Bronchus fibroblast of lung (primary cell): ENCODE measurements at places on chromosomes 2 and 18. TPM values are rescaled to one million over a fixed set of nuclear protein-coding genes. Genes with fewer than 3 reads are reported as not detected.

Gene HAUS1
- total RNA-seq = 52.8 and 59.2 TPM in 2 replicates

Gene TFCP2L1
- total RNA-seq = under 0.01 TPM in 1 of 2 replicates, not detected in the other

Gene ITSN2
- total RNA-seq = 9.2 and 14.5 TPM in 2 replicates

Gene UGT1A8
- total RNA-seq = not detected in 2 replicates

Gene CAPN10
- total RNA-seq = 16.8 and 19.8 TPM in 2 replicates

Gene HOXD4
- not detected in 2 replicates for total RNA-seq

Gene KANSL1L
- 3.7 and 6.1 TPM in 2 replicates for total RNA-seq

Gene RGPD8
- total RNA-seq = 1.6 and 2.4 TPM in 2 replicates

Gene KYNU
- 1.0 and 1.3 TPM in 2 replicates for total RNA-seq

Gene OR6B2
- total RNA-seq = not detected in 2 replicates

Gene CCDC102B
- total RNA-seq = 2.4 and 5.4 TPM in 2 replicates

Gene NHEJ1
- 16.3 and 18.6 TPM in 2 replicates for total RNA-seq

Gene ERMN
- total RNA-seq = not detected in 2 replicates

Gene CYS1
- total RNA-seq = 0.30 and 0.50 TPM in 2 replicates

Gene CD226
- total RNA-seq = under 0.01 TPM in 1 of 2 replicates, not detected in the other

Gene UBXN4
- total RNA-seq = 24.2 and 28.1 TPM in 2 replicates

Gene PKDCC
- total RNA-seq = 52.9 and 72.8 TPM in 2 replicates

Gene LHCGR
- not detected in 2 replicates for total RNA-seq

Gene ACMSD
- total RNA-seq = not detected in 2 replicates

Gene TMEM182
- total RNA-seq = 1.7 and 1.9 TPM in 2 replicates

Gene UGT1A3
- not detected in 2 replicates for total RNA-seq

Gene TUBA3E
- total RNA-seq = not detected in 2 replicates

Gene WDR54
- total RNA-seq = 58.3 and 76.0 TPM in 2 replicates

Gene PROC
- total RNA-seq = not detected in 2 replicates

Gene ZNF532
- 33.0 and 40.3 TPM in 2 replicates for total RNA-seq

Gene SKOR2
- not detected in 2 replicates for total RNA-seq

Gene C2orf49
- 7.9 and 9.9 TPM in 2 replicates for total RNA-seq

Gene ANKRD36B
- total RNA-seq = 3.7 and 4.0 TPM in 2 replicates

Gene C1QL2
- total RNA-seq = not detected in 2 replicates

Gene IL1R1
- total RNA-seq = 37.0 and 38.8 TPM in 2 replicates

Gene EML6
- under 0.01 and 0.17 TPM in 2 replicates for total RNA-seq

Gene KLHL30
- 0.15 TPM in 1 of 2 replicates, not detected in the other for total RNA-seq
